ENCODE measurements at places on chromosomes 6 and 20. TPM values are rescaled to one million over a fixed set of nuclear protein-coding genes. Genes with fewer than 3 reads are reported as not detected.

TNXB gene
- total RNA-seq = 8.6 TPM

DAAM2 gene
- not detected for total RNA-seq

NOTCH4 gene
- total RNA-seq = 0.79 TPM

RIPPLY2 gene
- not detected for total RNA-seq

COL21A1 gene
- not detected for total RNA-seq

CD83 gene
- total RNA-seq = 11.5 TPM

C6orf52 gene
- total RNA-seq = 0.54 TPM

DNA sequence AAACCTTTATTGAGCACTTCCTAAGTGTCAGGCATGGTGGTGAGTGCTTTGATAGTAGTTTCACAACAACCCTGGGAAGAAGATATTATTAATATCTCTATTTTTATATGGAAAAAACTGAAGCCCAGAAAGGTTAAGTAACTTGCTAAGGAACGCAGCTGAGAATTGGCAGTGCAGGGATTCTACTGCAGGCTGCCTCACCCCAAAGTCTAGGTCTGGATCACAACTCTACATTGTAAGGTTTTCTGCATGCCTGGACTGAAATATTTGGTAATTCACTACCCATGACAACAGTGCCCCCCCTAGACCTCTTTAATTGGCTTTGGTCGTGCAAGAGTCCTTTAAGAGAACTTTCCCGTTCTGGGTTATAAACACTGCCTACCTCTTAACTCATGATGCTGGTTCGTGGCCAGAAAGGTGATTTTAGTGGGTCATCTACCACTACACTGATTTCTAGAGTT, 67.1 kb upstream of the KCNQ5 start:
- DNase-seq = no peak

DNA sequence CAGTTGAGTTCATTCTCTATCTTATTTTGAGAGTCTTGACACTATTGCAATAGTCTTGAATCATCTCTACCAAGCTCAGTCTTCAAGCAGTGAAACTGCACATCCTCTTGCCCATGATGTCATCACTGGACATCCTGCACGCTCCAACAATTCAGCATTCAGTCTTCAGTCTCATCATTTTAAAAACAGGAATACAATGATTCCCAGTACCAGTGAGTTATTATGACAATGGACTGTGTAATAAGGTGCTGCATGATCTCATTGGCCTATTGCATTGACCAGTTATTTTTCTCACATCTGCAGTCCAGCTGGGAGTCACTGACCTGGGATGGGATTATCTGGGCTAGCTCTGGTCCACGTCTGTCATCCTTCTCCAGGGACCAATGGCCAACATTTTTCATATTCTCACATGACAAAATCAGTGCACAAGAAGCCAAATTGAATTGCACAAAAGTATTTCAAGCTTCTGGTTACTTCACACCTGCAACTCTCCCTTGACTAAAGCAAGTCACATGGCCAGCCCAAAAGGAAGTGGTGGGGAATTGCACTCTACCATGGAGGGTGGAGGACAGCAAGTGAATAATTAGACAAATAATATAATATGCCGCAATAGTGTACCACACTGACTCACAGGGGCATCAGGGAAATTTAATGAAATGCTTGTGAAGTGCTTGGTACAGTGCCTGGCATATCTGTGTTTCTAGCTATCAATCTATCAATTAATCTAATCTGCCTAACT, 6.4 kb upstream of the CST2 start:
- no peak for DNase-seq

- DNase-seq = peak; percentile 73
Measured at GRCh38 chr6:33427585-33428223, 7.8 kb downstream of the SYNGAP1 start.

DNA sequence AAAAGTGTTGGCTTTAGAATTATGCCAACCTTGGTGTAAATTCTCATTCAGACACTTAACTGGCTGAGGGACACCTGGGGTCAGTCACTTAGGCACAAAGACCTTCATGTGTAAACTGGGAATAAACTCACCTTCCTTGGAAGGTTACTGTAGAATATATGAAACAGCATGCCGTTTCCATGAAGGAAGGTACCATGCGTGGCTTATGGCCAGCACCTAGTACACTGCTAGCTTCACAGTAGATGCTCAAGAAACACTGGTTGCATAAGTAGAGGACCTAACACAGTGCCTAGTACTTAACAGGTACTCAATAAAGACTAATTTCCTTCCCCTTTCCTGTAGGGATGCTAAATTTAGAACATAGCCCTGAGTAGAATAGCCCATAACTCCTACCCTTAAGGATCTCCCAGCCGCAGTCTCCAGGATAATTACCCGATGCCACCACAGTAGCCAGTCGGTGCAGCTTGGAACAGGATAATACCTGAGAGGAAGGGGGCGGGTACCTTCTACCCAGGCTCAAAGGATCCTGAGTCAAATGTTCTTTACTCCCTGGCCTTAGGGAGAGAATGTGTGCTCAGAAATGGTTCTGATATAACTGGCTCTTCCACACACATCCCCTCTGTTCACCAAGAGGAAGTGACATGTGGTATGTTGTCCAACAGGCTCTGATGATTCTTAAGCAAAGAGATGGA, 3.6 kb downstream of the BCL2L1 start:
- no peak for DNase-seq

DNA sequence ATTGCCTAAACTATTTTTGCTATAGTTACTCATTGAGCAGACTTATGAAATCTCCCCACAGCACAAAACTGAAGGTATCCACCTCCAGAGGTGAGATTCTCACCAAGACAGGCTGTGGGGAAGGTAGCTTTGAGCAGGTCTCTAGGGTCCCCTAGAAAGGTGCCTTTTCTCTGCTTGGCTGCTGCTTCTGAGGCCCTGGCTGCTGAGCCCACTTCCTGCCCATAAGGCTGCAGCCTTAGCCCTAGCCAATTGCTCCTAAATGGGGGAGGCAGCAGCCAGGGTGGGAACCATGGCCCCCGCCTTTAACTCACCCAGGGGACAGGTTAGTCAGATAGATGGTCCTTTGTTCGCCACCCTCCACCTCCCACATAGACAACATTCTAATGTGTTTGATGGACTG, 3.6 kb downstream of the NT5E start:
- peak; percentile 47 for DNase-seq

DNA sequence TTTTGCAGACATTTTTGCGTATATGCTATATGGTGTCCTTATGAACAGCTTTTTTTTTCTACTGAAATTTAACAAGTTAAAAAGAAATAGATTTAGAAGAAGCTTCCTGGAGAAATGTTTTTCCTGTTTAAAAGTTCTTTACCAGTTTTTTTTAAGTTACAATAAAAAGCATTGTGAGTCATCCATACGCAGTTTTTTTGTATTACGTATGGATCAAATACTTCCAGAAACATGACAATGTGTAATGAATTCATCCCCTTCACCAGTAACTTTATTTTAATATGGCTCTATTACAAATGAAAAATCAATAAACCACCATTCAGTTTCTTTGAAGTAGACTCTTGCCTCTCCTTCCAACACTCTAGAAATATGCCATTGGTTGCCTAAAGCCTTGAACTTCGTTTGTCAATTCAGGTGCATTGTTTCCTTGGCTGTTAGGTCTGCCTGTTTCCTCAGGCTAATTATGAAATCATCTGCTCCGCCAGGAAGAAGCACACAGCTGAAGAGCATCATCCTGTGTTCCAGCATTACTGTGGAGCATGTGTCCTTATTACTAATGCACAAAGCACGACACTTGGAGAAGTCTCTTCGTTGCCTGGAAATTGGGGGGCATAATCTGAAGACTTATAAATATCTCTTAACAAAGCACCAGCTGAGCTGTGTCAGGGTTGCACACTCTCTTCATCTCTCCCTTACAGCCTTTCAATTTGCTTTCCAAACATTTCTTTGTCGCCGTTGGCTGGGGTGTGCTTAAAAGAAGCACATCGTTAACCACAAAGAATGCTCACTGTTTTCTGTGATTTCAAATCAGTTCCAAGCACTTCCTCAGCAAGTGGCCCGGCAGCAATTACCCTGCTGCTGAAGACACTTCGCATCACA, 9.6 kb downstream of the MOXD1 start:
- DNase-seq = no peak

GRCh38 chr6:35797837-35798526, 859 bp upstream of the CLPS start:
- no peak for DNase-seq

DNA sequence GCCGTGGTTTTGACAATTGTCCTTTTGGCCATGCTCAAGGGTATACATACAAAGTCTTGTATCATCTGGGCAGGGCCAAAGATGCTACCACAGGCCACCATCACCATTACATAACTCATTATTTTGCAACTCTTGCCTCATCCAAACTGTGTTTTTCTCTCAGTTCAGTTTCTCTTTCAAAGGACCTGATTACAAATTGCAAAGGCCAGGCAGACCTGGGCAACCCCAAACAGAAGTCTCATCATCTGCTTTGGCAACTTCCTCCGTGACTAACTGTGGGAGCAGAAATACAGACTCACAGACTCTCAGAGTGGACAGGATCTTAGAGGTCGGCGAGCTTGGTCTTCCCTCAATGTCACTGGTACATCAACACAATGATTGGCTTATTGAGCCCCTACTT, 117.8 kb upstream of the NEDD9 start:
- DNase-seq = no peak

GRCh38 chr20:49742948-49743347, 29.3 kb upstream of the B4GALT5 start:
- DNase-seq = no peak

DNA sequence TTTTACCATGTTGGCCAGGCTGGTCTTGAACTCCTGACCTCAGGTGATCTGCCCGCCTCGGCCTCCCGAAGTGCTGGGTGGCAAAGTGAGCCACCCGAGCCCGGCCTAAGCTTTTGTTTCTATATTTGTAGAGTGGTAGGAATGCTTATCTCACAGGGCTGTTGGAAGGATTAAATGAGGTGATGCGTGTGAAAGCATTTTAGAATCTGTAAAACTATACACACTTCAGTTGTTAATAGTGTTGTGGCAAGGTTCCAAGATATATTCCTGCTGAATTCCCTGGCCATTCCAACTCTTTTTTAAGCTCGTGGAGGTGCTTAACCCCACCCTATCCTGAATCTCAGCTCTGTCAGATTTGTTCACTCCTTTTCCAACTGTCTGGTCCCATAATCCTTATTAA, 89.9 kb upstream of the AKIRIN2 start:
- DNase-seq = no peak

DNA sequence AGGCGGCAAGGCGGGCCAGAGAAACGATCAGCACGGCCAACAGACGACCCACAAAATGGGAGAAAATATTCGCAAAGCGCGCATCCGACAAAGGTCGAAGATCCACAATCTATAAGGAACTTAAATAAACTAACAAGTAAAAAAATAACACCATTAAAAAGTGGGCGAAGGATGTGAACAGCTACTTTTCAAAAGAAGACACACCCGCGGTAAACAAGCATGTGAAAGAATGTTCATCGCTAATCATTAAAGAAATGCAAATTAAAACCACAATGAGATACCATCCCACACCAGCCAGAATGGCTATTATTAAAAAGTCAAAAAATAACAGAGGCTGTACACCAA, 117.8 kb upstream of the SIRPA start:
- DNase-seq = no peak

DNA sequence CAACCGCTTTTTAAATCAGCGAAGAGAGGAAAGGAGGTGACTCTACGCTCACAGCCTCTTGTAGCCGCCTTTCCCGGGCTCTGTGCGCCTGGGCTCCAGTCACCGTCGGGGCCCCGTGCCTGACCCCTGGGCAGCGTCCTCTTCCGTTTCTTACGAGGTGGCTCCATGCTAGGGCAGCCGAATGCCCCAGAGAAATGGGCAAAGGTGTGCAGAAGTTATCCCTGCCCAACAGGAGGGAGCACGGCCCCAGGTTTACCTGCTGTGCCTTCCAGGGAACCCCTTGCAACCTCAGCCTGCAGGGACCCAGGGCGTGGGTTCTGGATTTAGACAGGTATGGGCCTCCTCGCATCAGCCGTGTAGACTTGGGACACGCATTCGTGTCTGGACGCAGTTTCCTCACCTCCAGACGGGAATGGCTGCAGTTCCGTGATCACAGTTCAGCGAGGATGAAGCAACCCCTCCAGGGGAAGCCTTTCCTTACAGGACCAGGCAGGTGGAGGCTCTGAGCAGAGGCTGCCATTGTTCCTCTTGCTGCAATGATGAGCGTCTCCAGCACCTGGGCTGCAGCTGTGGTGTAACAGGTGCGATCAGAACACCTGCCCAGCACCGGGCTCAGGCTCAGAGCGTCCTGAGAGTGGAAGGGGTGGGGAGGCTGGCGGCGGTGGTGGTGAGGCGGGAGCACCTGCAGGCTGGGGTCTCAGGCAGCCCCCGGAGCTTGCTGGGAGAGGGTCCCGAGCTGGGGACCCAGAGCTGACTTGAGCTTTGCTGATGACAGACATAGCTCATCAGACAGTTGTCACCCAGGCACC, 81.3 kb upstream of the BHLHE23 start:
- DNase-seq = peak; percentile 15

DNA sequence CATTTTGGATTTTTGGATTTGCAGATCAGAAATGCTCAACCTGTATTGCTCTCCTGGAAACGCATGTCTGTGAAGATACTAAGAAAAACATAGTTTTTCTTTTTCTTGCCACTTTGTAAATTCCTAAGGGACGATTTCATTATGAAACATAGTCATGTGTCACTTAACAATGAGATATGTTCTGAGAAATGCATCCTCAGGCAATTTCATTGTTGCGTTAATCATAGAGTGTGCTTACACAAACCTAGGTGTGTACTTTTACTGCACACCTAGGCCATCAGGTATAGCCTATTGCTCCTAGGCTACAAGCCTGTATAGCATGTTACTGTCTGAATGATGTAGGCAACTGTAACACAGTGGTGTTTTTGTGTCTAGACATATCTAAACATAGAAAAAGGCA, 13.4 kb upstream of the THEMIS start:
- no peak for DNase-seq

DNA sequence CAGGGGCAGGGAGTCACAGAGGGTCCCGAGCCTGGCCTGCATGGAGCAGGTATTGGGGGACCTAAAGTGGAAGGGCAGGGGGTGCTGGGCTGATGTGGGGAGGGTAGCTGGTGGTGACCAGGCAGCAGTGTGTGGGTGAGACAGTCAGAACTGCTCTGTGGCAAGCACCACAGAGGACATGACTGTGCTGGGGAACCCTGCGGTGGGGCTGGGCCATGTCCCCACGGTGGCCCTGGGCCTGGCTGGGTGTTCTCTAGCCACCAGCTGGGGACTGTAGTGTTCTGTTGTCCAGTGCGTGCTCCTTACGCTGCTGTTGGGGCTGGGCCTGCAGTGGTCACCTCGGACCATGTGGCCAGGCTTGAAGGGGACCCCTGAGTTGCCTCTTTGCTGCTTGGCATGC, 3.6 kb downstream of the SS18L1 start:
- DNase-seq = no peak

GRCh38 chr6:46894433-46894832, 27.3 kb downstream of the ADGRF5 start:
- DNase-seq = no peak

DNA sequence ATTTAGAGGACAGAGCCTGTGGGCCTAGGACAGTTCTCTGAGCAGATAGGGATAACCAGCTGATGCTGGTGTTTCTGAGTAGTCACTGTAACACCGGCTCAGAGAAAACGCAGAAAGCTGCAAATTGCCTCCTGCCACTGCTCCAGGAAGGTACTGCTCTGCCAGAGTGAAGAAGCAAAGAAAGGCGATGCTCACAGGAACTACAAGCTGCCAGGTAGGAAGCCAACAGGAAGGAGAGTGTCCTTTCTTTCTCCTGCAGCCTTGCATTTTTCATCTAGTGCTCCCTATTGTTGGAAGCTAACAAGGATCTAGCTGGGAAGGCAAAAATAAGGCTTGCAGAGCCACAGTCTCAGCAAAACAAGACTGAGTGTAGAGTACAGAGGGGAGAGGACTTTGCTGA, 70.7 kb upstream of the RAB32 start:
- no peak for DNase-seq
